Colonic mucosa (tissue), 4 donors: ENCODE measurements at places on chromosomes 2 and 18. TPM values are rescaled to one million over a fixed set of nuclear protein-coding genes. Genes with fewer than 3 reads are reported as not detected.
A peak's percentile ranks its signal among the peaks of the same experiment; 100 is the strongest.

The ACYP2 gene
- 14.1 TPM for total RNA-seq

The TMEM178A gene
- 0.49 TPM for total RNA-seq

The METTL8 gene
- total RNA-seq, result 19.4 TPM

The STPG4 gene
- total RNA-seq, result 0.47 TPM

The GNLY gene
- total RNA-seq, result 4.7 TPM

DNA sequence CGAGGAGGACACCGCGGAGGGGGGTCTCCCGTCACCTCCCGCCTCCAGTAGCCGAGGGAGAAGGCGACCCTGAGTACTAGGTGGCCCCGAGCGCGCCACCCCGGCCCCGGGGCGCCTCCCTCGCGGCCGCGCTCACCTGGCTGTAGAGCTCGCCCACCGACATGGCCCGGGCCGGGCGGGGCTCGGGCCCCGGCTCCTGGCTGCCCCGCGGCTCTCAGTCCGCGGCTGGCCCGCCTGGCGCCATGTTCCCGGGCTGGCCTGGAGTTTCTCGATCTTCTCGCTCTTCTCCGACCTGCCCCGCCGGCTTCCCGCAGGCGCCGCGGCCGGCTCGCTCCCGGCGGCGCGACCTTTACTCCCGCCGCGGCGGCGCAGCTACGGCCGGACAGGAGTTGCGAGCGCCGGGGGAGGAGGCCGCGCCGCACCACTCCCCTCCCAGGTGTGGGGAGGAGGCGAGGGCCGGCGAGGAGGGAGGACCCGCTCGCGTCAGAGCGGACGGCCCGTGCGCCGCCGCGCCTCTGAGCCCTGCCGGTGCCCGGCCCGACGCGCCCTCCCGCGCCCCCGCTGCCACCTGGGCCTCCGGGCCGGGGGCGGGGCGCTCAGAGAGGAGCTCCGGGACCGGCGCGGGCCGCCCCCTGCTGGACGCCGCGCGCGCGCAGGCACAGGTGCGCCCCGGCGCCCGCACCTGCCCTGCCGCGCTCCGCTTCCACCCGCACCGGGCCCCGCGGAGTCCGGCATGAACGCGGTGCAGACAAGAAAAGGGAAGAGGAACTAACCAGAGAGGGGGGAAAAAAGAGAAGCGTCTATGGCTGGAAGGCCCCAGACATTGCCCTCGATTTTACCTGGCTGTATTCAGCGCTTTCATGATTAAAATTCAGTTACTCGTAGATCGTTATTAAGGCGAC, at the start of gene MYO5B:
TSS of gene MYO5B (minus strand) at position 517 of the 902 bp plus-strand sequence. CDS start at position 163, 354 bp downstream.
- peak; percentile 85 for DNase-seq

DNA sequence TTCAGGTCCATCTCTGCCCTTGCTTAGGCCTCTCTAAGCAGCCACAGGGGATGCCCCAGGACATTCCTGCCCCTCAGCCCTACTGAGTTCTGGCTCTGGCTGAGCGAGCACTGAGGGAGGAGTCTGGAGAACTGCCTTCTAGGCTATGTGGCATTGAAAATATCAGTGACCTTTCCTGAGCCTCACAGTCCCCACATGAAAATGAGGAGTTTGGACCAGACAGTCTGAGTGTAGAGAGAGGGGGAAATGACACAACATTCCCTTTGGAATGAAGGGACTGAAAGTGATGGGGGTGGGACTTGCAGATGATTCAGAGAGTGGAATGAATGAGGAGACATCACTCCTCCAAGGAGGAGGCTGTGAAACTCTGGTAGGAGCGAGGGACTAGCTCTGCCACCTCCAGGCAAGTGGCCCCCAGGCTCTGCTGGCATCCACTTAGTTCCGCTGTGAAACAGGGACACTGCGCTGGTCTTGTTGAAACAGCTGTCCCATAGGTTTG, 8.0 kb downstream of the TNS1 start:
- DNase-seq, result no peak

The PARD6G gene
- 1.2 TPM for total RNA-seq
